ENCODE measurements at places on chromosomes 4 and X. TPM values are rescaled to one million over a fixed set of nuclear protein-coding genes. Genes with fewer than 3 reads are reported as not detected.

DNA sequence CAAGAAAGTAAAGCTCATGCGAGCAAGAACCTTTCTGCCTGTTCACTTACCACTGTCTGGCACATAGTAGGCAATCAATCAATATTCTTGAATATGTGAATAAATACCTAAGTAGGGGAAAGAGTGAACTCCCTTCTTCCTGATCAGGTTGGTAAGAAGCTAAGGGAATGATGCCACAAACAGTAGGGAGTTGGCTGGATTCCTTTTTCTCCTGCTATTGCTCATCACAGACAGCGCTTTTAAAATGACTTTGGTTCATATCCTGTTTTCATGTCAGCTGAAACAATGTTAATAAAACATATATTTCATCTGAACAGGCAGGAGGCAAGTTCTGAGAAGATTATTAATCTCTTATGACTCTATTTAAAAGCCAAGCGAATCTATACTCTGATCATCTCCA, 99.2 kb downstream of the NSUN7 start:
- DNase-seq = no peak

DNA sequence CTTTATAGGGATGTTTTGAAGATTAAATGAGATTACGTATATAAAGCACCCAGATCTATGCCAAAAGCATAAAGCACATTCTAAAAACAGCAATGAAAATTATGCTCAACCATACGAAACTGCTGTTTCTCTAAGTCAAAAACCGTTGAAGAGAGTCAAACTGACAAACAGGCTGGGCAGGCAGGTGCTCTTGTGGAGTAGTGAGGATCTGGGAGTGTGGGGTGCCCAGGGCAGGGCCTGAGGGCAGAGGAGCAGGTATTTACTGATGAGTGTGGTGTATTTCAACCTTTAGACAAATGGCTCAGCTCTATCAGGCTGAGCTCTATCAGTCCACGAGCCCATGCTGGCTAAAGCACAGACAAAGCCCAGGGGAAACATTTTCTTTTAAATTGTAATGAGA, 40.4 kb downstream of the RELL1 start:
- no peak for DNase-seq

DNA sequence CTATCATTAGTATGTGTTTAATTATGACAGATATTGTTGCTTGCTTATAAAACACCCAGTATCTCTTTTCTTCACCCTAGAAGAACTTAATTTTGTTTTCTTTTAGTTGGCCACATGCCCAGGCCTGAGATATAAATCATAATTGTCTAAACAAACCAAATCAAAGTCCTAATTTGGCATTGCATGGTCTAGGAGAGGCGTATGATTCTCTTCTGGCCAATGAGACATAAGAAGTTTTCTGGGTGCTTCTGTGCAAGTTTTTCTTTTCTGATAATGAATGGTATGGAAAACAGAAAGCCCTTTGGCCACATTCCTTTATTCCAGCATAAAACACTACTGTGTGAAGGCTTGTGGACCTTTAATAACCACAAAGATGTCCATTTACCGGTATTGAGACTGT, 192.9 kb upstream of the CTSO start:
- no peak for DNase-seq

DNA sequence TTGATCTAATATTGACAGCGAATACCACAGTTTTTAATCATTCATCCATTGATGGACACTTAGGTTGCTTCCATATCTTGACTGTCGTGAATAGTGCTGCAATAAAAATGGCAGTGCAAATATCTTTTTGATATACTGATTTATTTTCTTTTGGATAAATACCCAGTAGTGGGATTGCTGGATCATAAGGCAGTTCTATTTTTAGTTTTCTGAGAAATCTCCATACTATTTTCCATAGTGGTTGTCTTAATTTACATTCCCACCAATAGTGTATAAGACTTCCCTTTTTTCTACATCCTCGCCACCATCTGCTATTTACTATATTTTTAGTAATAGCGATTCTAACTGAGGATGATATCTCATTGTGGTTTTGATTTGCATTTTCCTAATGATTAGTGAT, 100.1 kb downstream of the SMARCA1 start:
- no peak for DNase-seq

DNA sequence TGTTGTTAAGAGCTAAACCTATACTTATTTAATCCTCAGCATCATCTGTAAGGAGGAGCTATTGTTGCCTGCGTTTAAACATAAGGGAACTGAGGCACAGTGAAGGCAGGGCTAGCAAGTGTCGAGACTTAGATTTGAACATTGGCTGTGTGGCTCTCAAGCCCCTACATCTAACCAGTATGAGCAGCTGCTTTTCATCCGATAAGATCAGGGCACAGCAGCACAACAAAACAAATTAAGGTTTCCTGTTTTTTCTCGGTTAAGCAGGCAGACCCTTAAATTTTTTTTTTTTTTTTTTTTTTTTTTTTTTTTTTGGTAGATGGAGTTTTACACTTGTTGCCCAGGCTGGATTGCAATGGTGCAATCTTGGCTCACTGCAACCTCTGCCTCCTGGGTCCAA, 35.6 kb downstream of the RAB40A start:
- no peak for DNase-seq

DNA sequence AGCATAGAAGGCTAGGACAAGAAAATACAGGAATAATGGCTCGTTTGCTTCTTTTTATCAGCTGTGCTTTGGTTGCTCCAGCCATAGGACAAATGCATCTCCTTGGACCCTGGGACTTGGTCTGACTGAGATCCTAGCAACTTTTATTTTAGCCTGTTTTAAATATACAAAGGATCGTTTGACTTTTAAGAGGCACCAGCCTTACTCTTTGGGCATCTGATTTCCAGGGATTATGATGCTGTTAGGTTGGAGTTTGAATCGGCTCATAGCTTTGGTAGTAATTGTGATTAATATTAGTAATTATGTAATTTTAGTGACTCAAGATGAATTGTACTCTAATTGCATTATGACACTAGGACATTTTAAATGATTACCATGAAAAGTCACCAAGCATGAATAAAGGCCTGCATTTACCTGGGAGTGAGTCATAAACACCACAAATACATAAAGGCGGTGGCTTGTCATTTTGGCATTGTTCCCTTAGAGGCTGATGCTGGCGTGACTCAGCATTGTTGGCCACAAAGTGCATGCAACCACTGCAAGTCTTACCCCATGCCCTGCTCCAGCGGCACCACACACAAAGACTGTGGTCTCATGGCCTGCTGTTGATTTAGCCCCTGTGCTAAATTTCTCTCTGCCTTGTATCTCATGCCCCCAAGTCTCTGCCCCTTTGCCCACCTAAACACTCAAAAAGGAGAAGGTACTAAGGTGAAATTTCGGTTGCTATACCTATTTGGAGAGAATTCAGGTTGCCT, 12.4 kb downstream of the GPAT3 start:
- peak; percentile 43 for DNase-seq

GRCh38 chrX:107669261-107669660, 41.0 kb downstream of the PRPS1 start:
- DNase-seq = no peak

DNA sequence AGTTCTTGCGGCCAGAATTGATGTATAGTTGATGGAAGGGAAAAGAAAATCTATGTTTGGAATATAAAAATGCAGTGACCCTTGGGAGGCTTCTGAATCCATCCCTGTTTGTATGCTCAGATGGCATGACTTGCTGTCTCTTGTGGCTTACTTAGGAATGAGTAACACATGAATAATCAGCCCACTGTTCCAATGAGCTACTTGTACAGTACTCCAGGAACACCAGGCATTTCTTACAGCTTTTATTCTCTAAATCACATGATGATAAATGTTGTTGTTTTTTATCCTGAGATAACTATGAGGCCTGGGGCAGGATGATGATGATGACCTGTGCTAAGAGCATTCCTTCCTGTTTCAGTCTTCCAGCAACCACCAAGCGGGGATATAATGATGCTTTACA, 18.9 kb downstream of the TMPRSS11E start:
- DNase-seq = no peak

The EVC2 gene
- 0.78 TPM for total RNA-seq

The ARMCX1 gene
- 3.5 TPM for total RNA-seq

The CTAG1A gene
- not detected for total RNA-seq

The PRICKLE3 gene
- 10.3 TPM for total RNA-seq

The PNCK gene
- 0.26 TPM for total RNA-seq

The AMER1 gene
- 3.6 TPM for total RNA-seq

The TCEAL7 gene
- total RNA-seq = not detected

The RRH gene
- 0.15 TPM for total RNA-seq

The NLRP2B gene
- total RNA-seq = not detected
